RPMI7951 (cell line): ENCODE measurements at places on chromosomes 13 and 19.

DNA sequence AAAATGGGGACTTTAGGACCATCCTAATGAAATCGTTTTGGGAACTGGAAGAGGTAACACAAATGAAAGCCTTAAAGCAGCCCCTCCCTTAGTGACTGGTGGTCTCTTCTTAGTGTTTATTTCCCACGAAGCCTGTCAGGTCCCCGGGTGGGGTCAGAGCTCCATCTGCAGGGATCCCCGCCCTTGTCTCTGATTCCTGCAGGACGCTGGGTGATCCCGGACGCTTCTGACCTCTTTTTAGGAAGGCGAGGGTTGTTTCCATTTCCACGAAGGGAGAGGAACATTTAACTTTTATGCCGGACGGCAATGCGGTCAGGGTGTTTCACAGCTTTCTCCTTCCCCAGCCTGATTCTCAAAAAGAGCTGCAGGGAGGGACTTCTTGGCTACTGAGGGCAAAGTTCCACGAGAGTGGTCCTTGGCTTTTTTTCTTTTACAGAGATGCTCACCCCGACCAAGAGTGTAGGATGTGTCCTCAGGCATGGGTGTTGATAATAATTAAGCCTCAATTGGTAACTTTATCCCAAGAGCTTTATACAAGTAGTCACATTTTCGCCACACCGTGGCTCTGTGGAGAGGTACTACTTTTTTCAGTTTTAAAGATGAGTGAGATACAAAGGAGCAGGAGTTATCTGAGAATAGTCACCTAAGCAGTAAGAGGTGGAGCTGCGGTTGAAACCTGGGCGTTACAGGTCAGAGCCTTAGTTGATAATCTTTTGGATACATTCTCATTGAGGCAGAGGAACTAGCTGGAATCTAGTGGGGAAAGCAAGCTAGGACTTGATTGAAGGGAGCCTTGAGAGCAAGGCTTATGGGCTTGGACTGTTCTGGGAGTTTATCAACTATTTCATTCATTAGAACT, 813 bp downstream of the ZNF284 start:
- DNase-seq, result peak; percentile 20

GRCh38 chr13:45298206-45298505, 42.8 kb downstream of the TPT1 start:
- no peak for DNase-seq

- DNase-seq, result no peak
Observed at GRCh38 chr13:60398907-60399589, 2.0 kb downstream of the TDRD3 start.

DNA sequence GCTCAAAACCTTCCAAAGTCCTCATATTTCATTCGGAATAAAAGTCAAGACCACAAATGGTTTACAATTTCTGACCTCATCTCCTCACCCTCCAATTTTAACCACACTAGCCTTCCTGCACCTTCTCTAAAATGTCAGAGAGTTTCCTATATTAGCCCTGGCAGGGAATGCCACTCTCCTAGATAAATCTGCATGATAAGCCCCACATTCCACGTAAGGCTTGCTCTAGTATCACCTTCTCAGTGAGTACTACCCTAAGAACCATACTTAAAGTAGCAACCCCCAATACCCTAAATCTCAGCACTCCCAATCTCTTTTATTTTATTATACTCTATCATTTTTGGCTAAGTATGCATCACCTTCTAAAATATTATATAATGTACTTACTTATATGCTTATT, 100.5 kb upstream of the SLITRK5 start:
- DNase-seq, result no peak

- peak; percentile 89 for DNase-seq
Observed at GRCh38 chr13:46804391-46804815, 7.4 kb upstream of the ESD start.

- no peak for DNase-seq
Observed at GRCh38 chr19:1340681-1341469, 42.8 kb upstream of the NDUFS7 start.

DNA sequence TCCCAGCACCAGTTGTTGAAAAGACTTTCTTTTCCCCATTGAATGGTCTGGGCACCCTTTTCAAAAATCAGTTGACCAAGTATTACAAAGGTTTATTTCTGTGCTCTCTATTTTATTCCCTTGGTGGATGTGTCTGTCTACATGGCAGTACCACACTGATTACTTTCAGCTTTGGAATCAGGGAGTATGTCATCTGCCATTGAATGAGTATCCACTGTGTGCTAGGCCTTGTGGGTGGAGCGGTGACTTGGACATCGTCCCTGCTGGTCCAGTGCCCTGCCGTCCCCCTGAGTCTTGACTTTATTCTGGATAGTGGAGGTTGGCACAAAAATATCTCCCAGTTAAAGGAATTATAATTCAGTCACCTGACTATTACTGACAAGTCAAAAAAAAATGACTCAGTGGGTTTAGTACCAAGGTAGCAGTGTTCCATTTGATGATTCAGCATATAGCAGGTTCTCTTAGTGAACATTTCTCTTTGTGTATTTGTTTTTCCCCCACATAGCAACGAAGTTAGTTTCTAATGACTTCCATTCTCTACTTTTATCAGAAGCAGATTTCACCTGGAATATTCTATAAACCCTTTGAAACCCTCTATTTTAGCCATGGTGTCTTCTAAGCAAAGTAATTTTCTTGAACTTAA, 3.9 kb downstream of the UPF3A start:
- DNase-seq, result no peak

- peak; percentile 2 for DNase-seq
Observed at GRCh38 chr13:93079294-93079693, 147.3 kb upstream of the GPC6 start.
